NCI-H69 (cell line): ENCODE measurements at places on chromosomes 5 and 9.

GRCh38 chr9:3521966-3522365 lies 3.8 kb downstream of the RFX3 start:
- DNase-seq = peak; percentile 66

DNA sequence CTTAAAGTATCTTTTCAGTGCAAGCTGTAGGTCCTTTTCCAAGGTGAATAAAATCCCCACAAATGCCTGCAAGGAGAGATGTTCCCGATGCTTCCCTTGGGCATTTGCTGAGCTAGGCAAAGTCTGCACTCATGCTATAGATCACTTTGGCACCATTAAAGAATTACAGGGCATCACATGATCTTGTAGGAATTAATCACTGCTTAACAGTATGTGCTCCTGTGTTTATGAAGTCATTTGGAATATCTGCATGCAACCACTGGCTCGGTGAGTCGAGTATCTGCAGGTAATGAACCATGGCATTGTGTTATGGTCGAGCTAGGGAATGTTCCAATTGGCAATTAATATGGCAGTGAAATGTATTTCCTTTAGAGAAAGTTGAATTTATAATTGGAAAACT lies 615.1 kb downstream of the TLE1 start:
- DNase-seq = no peak

GRCh38 chr5:149762958-149763630 lies 33.0 kb downstream of the PPARGC1B start:
- DNase-seq = no peak

- peak; percentile 25 for DNase-seq
Observed at GRCh38 chr5:148125641-148126040, 42.7 kb upstream of the SPINK14 start.

DNA sequence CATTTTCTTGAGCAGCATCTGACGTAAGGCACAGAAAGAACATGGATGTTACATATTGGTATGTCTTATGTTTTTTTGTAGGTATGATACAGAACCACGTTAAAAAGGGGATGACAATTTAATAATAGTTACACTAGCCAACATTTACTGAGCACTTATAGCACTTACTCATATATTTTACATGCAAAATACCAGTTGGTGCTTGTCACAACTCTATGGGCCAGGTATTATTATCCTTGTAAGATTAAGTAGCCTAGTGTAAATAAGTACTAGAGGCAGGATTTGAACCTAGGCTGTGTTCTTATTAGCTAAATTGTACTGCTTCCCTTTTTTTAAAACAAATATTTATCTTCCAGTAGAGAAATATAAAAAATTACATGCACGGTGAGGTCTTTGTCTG lies 83.5 kb downstream of the RANBP17 start:
- DNase-seq = peak; percentile 79

- no peak for DNase-seq
Observed at GRCh38 chr5:166746506-166746905, 1544.9 kb upstream of the WWC1 start.

GRCh38 chr5:139745800-139746690 lies 49.6 kb upstream of the PSD2 start:
- DNase-seq = peak; percentile 93

- no peak for DNase-seq
Observed at GRCh38 chr5:57871496-57871895, 388.9 kb upstream of the ACTBL2 start.
